ENCODE measurements at places on chromosomes 3 and 15. TPM values are rescaled to one million over a fixed set of nuclear protein-coding genes. Genes with fewer than 3 reads are reported as not detected.

SLC2A2 gene
- total RNA-seq = 2.5 TPM

IGDCC3 gene
- not detected for total RNA-seq

DNA sequence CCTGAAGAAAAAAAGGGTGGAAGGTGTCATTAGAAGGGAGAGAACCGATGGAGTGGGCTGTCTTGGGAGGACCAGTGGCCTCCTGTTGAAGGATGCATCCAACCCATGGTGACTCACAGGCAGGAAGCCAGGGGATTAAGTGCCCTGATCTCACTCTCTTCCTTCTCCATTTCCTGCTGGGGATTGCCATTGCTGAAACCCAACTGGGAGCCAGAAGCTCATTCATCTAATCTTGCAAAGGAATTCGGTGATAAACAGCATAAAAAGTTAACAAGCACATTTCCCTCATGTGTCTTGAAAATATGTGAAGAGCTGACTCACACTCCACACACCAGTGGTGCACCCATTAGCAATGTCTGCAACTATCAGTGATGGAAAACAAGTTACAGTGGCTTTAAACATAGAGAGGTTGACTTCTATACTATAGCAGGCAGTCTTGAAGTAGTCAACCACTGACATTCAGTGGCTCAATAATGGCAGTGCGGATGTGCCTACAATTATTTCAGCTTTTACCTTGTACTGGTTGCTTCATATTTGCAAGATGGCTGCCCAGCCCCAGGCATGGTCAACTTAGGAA, 12.8 kb upstream of the CSRNP1 start:
- H3K4me3 ChIP-seq = no peak overlapping the region
- H3K36me3 ChIP-seq = no peaks in the 10 kb centered on the region
- H3K4me1 ChIP-seq = no peaks in the 10 kb centered on the region

DNA sequence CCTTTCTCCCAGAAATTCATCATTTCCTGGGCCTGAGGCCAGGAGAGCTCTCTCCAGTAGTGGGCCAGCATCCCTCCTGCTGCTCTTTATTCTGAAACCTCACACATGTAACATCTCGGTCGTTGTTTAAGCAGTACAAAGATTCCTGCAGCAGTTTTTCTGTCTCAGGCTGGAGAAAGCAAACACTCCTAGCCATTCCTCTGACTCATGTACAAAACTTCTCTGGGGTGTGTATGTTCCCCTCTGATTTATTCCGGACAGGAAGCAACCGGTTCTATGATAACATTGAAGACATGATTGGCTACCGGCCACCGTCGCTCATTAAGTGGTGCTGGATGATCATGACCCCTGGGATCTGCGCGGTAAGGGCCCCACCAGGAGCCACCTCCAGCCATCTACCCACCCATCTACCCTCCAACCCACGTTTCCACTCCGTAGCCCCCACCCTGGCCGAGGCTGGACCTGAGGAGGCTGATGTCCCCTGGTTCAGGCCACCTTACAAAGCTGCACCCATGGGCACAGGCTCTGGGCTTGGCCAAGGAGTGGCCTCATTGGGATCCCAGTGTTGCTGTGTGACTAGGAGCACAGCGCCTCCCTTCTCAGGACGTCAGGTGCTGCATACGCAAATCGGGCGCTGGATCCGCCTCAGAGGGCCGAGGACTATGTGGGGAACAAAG, 58.6 kb upstream of the SLC6A1 start:
- no peaks in the 10 kb centered on the region for H3K27me3 ChIP-seq
- DNase-seq = peak; percentile 28
- no peak overlapping the region for H3K27ac ChIP-seq
- no peaks in the 10 kb centered on the region for H3K36me3 ChIP-seq
- no peaks in the 10 kb centered on the region for H3K4me1 ChIP-seq

PDE12 gene
- 23.6 TPM for total RNA-seq

P3H2 gene
- total RNA-seq = 7.3 TPM

GRCh38 chr3:179071027-179071322, 634 bp downstream of the ZMAT3 start:
- H3K36me3 ChIP-seq = no peaks in the 10 kb centered on the region
- no peak for DNase-seq
- no peaks in the 10 kb centered on the region for H3K4me1 ChIP-seq
- peak overlapping the region; percentile 91 for H3K27ac ChIP-seq

ZBTB47 gene
- total RNA-seq = 11.6 TPM

- no peak overlapping the region for H3K27ac ChIP-seq
- no peaks in the 10 kb centered on the region for H3K36me3 ChIP-seq
- H3K4me1 ChIP-seq = no peaks in the 10 kb centered on the region
- DNase-seq = no peak
- no peaks in the 10 kb centered on the region for H3K27me3 ChIP-seq
Measured at GRCh38 chr3:8637348-8637747, 7.2 kb downstream of the SSUH2 start.

TMEM40 gene
- not detected for total RNA-seq

COLQ gene
- total RNA-seq = 0.53 TPM

- DNase-seq = no peak
- H3K4me1 ChIP-seq = no peaks in the 10 kb centered on the region
- no peak overlapping the region for H3K27ac ChIP-seq
- H3K36me3 ChIP-seq = no peaks in the 10 kb centered on the region
- no peaks in the 10 kb centered on the region for H3K27me3 ChIP-seq
- H3K4me3 ChIP-seq = no peak overlapping the region
Measured at GRCh38 chr15:79673416-79674123, 223.2 kb downstream of the MTHFS start.

- H3K4me3 ChIP-seq = no peak overlapping the region
- no peaks in the 10 kb centered on the region for H3K27me3 ChIP-seq
- no peak for DNase-seq
- no peaks in the 10 kb centered on the region for H3K4me1 ChIP-seq
Measured at GRCh38 chr3:159322322-159322939, 520.6 kb downstream of the MFSD1 start.

GRCh38 chr3:52801839-52802238, 7.2 kb downstream of the ITIH3 start:
- no peak for DNase-seq
- no peak overlapping the region for H3K4me3 ChIP-seq
- H3K4me1 ChIP-seq = no peaks in the 10 kb centered on the region

DNA sequence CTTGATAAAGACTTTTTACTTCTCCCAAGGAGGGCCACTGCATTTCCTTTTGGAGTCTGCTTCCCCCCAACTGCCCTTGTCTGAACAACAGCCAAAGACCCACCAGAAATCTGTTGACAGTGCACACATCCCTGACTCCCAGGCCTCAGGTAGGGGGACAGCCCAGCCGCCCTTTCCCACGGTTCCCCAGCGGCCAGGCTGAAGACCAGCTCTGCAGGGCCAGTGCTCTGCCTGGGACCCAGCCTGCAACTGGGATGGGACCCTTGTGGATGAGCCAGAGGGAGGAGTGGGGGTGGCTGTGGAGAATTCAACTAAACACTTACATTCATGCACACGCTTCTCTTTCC, 8.1 kb upstream of the PRR23E start:
- no peak for DNase-seq
- H3K27ac ChIP-seq = no peak overlapping the region
- no peaks in the 10 kb centered on the region for H3K4me1 ChIP-seq
- H3K27me3 ChIP-seq = no peaks in the 10 kb centered on the region

DNA sequence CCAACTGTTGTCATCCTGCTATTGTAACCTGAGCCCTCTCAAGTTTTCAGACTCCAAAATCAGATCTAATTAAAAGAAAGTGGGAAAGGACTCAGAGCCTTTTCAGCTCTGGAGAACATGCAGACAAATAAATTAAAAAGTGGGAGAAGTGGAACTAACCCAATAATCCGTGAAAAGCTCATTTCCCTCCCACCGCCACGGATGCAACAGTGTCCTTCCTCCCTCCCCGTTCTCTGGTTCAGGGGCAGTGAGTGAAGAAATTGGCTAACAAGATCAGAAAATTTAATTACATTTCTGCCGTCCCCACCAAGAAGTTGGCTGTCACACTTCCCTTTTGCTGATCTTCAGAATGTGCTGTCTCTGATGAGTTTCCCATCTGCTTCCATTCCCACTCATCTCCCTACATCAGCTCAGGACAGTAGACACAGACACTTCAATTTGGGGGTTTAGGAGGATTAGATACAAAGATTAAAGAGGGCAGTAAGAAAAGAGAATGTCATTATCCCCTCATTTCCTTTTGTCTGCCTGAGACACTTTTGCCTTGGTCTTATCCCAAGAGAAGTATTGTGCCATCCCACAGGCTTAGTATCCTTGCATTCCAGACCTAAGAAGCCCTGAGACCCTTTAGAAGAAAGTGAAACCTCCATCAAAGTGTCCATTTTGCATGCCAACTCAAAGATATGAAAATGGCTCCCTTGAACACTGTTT, 335.7 kb upstream of the PPP2R3A start:
- no peaks in the 10 kb centered on the region for H3K4me1 ChIP-seq
- H3K36me3 ChIP-seq = no peaks in the 10 kb centered on the region
- H3K27me3 ChIP-seq = no peaks in the 10 kb centered on the region
- DNase-seq = no peak

GRCh38 chr3:113436809-113437208, 4.5 kb downstream of the CFAP44 start:
- H3K4me1 ChIP-seq = no peaks in the 10 kb centered on the region
- H3K36me3 ChIP-seq = no peaks in the 10 kb centered on the region
- H3K27ac ChIP-seq = peak overlapping the region; percentile 51
- no peak overlapping the region for H3K4me3 ChIP-seq

ATP13A4 gene
- 2.1 TPM for total RNA-seq

GRCh38 chr3:98780343-98780742, 17.2 kb downstream of the ST3GAL6 start:
- DNase-seq = no peak
- H3K27me3 ChIP-seq = no peaks in the 10 kb centered on the region
- H3K4me3 ChIP-seq = no peak overlapping the region
- H3K36me3 ChIP-seq = no peaks in the 10 kb centered on the region
- H3K4me1 ChIP-seq = no peaks in the 10 kb centered on the region

Measured in Peyer's patch (tissue), 4 donors.